IMR-90 (cell line): ENCODE measurements at places on chromosomes 7 and 10. TPM values are rescaled to one million over a fixed set of nuclear protein-coding genes. Genes with fewer than 3 reads are reported as not detected.
A peak's percentile ranks its signal among the peaks of the same experiment; 100 is the strongest.

PTPN20 gene
- not detected in 2 replicates for total RNA-seq

DNA sequence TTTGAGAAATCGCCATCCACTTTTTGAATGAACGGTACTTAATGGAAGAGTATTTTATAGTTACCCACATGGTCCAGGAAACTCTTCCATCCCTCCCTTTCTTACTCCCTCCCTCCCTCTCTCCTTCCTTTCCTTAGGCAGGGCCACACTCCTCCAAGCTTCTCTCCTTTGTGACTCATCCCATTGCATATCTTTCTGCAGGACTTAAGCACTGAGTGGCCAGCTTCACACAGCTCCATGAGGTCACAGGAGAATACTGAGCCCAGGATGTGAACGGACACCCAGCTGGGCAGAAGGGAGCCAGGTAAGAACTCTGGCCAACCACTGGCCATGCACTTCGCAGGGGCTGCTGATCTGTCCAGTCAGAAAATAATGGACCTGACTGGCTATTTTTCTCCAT is 189.7 kb upstream of the ADCY1 start:
- H3K27ac ChIP-seq: no peak overlapping the region
- no peaks in the 10 kb centered on the region for H3K4me1 ChIP-seq
- no peaks in the 10 kb centered on the region for H3K27me3 ChIP-seq
- no peak overlapping the region for H3K4me3 ChIP-seq

CFAP46 gene
- total RNA-seq: 1.3 and 1.7 TPM in 2 replicates

GRCh38 chr7:28608731-28609130 is 196.4 kb downstream of the CREB5 start:
- H3K4me1 ChIP-seq: no peaks in the 10 kb centered on the region
- no peak overlapping the region for H3K27ac ChIP-seq
- no peak overlapping the region for H3K4me3 ChIP-seq
- H3K27me3 ChIP-seq: no peaks in the 10 kb centered on the region
- DNase-seq: peak; percentile 45
- H3K36me3 ChIP-seq: no peaks in the 10 kb centered on the region

DNA sequence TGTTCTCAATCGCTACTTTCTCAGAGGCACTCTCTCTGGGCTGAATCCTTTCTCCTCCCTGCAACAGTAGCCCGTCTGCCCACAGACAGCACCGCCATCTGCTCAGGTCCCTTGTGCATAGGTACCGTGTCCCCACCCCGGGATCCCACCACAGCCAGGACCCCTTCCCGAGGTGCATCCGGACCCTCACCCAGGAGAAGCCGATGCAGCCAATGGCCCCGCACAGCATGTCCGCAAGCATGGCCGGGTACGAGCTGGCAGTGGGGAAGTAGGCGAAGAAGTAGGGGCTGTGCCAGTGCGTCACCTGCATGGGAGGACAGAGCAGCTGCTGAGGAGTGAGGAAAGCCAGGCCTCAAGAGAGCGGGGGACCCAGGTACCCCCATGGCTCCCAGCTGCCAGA is 25.5 kb downstream of the DDC start:
- H3K27me3 ChIP-seq: peaks cover 16% of the 10 kb centered on the region
- H3K4me1 ChIP-seq: peaks cover under 1% of the 10 kb centered on the region
- no peaks in the 10 kb centered on the region for H3K36me3 ChIP-seq
- H3K27ac ChIP-seq: no peak overlapping the region

MSMB gene
- total RNA-seq: not detected in 2 replicates

- no peak for DNase-seq
- H3K4me3 ChIP-seq: no peak overlapping the region
- no peaks in the 10 kb centered on the region; the same call in 1 of the 2 replicates for H3K27me3 ChIP-seq
- no peaks in the 10 kb centered on the region for H3K36me3 ChIP-seq
These were observed 168.3 kb downstream of the PRKAG2 start for GRCh38 chr7:151708610-151709009.
